Activated CD4-positive, alpha-beta T cell treated with anti-CD3 and anti-CD28 coated beads, Interleukin-2, amount 10 ng/mL, durations not matched to agents 24 days and 14 days (primary cell): ENCODE measurements at places on chromosomes 4 and X. TPM values are rescaled to one million over a fixed set of nuclear protein-coding genes. Genes with fewer than 3 reads are reported as not detected.

CAPN6 gene
- not detected in 2 replicates for total RNA-seq

COL4A5 gene
- not detected in 2 replicates for total RNA-seq

GRCh38 chr4:78650106-78651024, 98.8 kb downstream of the ANXA3 start:
- H3K36me3 ChIP-seq, result no peaks in the 10 kb centered on the region
- no peaks in the 10 kb centered on the region for H3K27me3 ChIP-seq
- H3K4me3 ChIP-seq, result no peak overlapping the region
- no peak overlapping the region for H3K27ac ChIP-seq
- peaks cover 5% of the 10 kb centered on the region for H3K4me1 ChIP-seq

GRCh38 chr4:35934320-35934981, 309.9 kb downstream of the ARAP2 start:
- no peaks in the 10 kb centered on the region for H3K4me1 ChIP-seq
- H3K27me3 ChIP-seq, result peaks cover 5% of the 10 kb centered on the region
- no peak overlapping the region for H3K27ac ChIP-seq
- H3K36me3 ChIP-seq, result no peaks in the 10 kb centered on the region

GAB3 gene
- 3.5 and 3.6 TPM in 2 replicates for total RNA-seq

- peak overlapping the region; percentile 99 for H3K27ac ChIP-seq
- peaks cover 42% of the 10 kb centered on the region for H3K36me3 ChIP-seq
- peak overlapping the region; percentile 85 for H3K4me3 ChIP-seq
- peaks cover 3% of the 10 kb centered on the region for H3K27me3 ChIP-seq
- DNase-seq, result peak; percentile 98
These were observed 21.6 kb downstream of the FABP2 start for GRCh38 chr4:119300101-119300978.

YIPF7 gene
- total RNA-seq, result not detected in 2 replicates

CD38 gene
- total RNA-seq, result 89.6 and 103 TPM in 2 replicates

GRCh38 chr4:110088670-110089069, 109.7 kb downstream of the ELOVL6 start:
- peak; percentile 84 for DNase-seq
- no peaks in the 10 kb centered on the region for H3K27me3 ChIP-seq
- H3K4me1 ChIP-seq, result peaks cover 55% of the 10 kb centered on the region
- peaks cover 13% of the 10 kb centered on the region for H3K36me3 ChIP-seq
- peak overlapping the region; percentile 77 for H3K4me3 ChIP-seq

- H3K27me3 ChIP-seq, result no peaks in the 10 kb centered on the region
- H3K27ac ChIP-seq, result no peak overlapping the region
- no peak overlapping the region for H3K4me3 ChIP-seq
- H3K36me3 ChIP-seq, result no peaks in the 10 kb centered on the region
These were observed 706.4 kb downstream of the SMARCA1 start for GRCh38 chrX:128816919-128817318.

- DNase-seq, result no peak
- H3K27me3 ChIP-seq, result no peaks in the 10 kb centered on the region
- H3K36me3 ChIP-seq, result peaks cover 88% of the 10 kb centered on the region
- no peak overlapping the region for H3K4me3 ChIP-seq
These were observed 76.7 kb downstream of the IRF2 start for GRCh38 chr4:184397516-184398163.

DNA sequence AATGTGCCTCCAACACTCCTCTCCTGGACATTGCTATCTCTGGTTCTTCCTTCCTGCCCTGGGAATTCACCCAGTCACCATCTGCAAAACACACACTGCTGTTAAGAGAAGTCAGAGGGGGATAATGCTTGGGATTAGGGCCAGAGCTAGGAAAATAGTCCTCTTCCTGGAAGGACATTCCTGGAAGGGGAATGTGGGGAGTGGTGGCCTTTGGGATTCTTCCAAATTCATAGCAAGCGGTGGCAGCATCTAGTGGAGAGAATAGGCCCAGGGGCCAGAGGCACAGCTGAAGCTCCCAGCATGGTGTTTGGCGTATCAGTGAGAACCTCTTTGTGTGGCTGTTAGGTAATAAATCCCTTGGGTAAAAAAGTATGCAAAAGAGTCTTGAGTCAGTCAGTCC, 34.3 kb downstream of the SHROOM4 start:
- H3K27me3 ChIP-seq, result no peaks in the 10 kb centered on the region
- no peak overlapping the region for H3K27ac ChIP-seq
- H3K4me1 ChIP-seq, result no peaks in the 10 kb centered on the region
- no peaks in the 10 kb centered on the region for H3K36me3 ChIP-seq

DNA sequence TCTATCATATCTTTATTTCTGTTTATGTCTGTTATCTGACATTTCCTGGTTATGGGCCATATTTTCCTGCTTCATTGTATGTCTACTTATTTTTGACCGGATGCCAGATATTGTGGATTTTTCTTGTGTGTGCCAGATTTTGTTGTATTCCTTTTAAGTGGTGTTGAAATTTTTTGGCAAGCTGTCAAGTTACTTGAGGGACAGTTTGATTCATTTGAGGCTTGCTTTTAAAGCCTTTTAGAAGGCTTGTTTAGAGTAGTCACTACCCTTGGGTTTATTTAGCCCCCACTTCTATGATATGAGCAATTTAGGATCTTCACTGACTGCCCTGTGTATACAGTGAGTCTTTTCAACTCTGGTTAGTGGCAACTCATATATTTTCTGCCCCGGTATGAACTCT, 29.2 kb upstream of the NPY2R start:
- H3K4me3 ChIP-seq, result no peak overlapping the region
- H3K27me3 ChIP-seq, result no peaks in the 10 kb centered on the region
- DNase-seq, result no peak
- no peaks in the 10 kb centered on the region for H3K4me1 ChIP-seq
- no peaks in the 10 kb centered on the region for H3K36me3 ChIP-seq

DNA sequence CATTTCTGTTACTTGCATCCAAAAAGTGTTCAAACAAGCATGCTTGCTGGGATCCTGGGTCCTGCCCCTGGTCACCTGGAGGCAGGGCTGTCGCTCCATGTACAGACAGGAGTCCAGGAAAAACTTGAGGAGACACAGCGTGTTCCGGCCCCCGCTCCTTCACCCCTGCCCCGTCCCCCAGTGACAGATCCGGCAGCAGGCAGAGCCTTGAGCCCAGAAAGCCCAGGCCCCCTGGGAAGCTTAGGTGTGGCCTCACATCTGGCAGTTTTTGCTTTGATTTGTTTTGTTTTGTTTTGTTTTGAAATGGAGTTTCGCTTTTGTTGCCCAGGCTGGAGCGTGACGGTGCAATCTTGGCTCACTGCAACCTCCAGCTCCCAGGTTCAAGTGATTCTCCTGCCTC, 67.0 kb downstream of the TRMT44 start:
- no peak overlapping the region for H3K4me3 ChIP-seq
- DNase-seq, result no peak
- no peaks in the 10 kb centered on the region for H3K27me3 ChIP-seq
- no peaks in the 10 kb centered on the region for H3K4me1 ChIP-seq
- H3K27ac ChIP-seq, result no peak overlapping the region

- H3K4me1 ChIP-seq, result peaks cover 20% of the 10 kb centered on the region
- peaks cover 16% of the 10 kb centered on the region for H3K36me3 ChIP-seq
- H3K27ac ChIP-seq, result peak overlapping the region; percentile 85
- H3K27me3 ChIP-seq, result no peaks in the 10 kb centered on the region
These were observed 6.6 kb downstream of the TIMM17B start for GRCh38 chrX:48890934-48891401.

DNA sequence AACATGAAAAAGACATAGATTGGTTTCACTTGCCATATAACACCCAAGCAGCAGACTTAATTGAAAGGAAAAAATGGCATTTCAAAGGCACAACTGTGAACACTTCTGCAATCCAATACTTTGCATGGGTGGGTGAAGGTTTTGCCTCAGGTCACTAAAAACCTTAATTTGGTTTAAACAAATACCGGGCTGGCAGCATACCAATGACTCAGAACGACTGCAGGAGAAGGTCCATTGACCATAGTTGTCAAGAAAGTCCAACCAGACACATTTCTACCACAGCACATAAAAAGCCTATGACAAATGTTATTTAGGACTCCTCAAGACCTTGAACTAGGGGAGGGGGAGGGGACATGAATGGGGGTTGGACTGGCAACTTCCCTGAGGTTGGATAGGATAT, 183.6 kb upstream of the TRPC5 start:
- no peaks in the 10 kb centered on the region for H3K27me3 ChIP-seq
- H3K4me1 ChIP-seq, result no peaks in the 10 kb centered on the region
- H3K27ac ChIP-seq, result no peak overlapping the region
- H3K4me3 ChIP-seq, result no peak overlapping the region
- DNase-seq, result no peak
- no peaks in the 10 kb centered on the region for H3K36me3 ChIP-seq

CLDN34 gene
- not detected in 2 replicates for total RNA-seq

CDS1 gene
- not detected in 2 replicates for total RNA-seq

- H3K4me1 ChIP-seq, result no peaks in the 10 kb centered on the region
- H3K4me3 ChIP-seq, result no peak overlapping the region
- H3K27ac ChIP-seq, result no peak overlapping the region
- H3K36me3 ChIP-seq, result no peaks in the 10 kb centered on the region
- DNase-seq, result no peak
- no peaks in the 10 kb centered on the region for H3K27me3 ChIP-seq
These were observed 603.2 kb upstream of the FAM241A start for GRCh38 chr4:111542056-111542455.

G3BP2 gene
- total RNA-seq, result 135 and 146 TPM in 2 replicates

- peaks cover 6% of the 10 kb centered on the region for H3K4me1 ChIP-seq
- H3K27ac ChIP-seq, result peak overlapping the region; percentile 51
- H3K36me3 ChIP-seq, result peaks cover 51% of the 10 kb centered on the region
- DNase-seq, result no peak
- no peak overlapping the region for H3K4me3 ChIP-seq
These were observed 66.2 kb downstream of the ZAR1 start for GRCh38 chr4:48556268-48556667.

DNA sequence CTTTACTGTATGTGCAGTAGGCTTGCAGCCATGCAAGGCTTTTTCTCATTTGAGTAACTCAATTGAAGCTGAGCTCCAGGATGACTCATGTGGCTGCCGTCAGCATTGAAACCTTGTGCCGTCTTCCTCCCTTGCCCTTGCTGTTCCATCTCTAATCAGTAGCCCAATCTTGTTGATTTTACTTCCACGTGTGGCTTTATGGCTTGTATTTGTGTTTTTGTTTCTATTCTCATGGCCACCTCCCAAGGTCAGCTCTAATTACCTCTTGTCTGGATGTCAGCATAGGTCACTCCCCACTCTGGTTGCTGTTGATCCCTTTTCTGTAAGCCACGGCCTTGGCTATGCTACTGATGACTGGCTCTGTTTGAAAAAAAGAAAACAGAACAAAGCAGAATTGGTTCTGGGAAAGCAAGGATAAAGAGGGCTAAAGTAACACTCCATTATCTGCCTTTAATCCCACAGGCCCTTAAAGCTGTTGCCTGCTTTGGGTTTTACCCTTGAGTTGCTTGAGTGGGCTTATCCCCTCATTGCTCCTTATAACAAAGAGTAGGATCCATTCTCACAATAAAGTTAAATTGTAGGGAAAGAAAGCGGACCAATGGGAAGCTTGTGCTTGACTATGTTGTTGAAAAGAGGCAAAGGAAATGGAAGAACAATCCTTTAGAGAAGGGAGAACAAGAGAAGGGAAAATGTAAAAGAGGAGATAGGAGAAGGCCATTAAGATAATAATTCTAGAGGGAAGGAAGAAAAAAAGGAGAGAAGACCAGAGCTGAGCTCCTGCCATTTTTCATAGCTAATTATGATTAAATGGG, 173.9 kb upstream of the PGRMC2 start:
- no peaks in the 10 kb centered on the region for H3K4me1 ChIP-seq
- H3K36me3 ChIP-seq, result no peaks in the 10 kb centered on the region
- no peak for DNase-seq
- no peak overlapping the region for H3K27ac ChIP-seq
- no peak overlapping the region for H3K4me3 ChIP-seq
- H3K27me3 ChIP-seq, result no peaks in the 10 kb centered on the region

DOK7 gene
- total RNA-seq, result not detected in 2 replicates

GRCh38 chr4:139163806-139164206, 13.2 kb downstream of the ELF2 start:
- H3K36me3 ChIP-seq, result peaks cover 4% of the 10 kb centered on the region
- DNase-seq, result no peak
- no peak overlapping the region for H3K4me3 ChIP-seq

CPLX1 gene
- 1.0 and 1.7 TPM in 2 replicates for total RNA-seq

DNA sequence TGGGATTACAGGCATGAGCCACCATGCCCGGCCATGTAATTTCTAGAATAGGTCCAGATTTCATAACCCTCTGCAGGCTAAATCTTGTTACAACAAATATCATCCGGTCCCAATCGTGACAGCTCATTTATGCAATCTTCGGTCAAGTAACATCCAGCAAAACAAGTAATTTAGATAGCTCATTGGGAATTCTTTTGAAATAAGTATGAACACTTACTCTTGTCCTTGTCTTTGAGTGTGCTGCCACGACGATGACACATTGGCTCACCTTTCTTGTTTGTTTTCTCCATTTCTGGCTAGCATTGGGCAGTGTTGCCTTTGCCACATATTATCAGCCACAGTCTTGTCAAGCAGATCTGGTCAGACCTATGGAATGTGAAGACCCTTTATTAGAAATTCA, 92.0 kb downstream of the PHEX start:
- H3K4me3 ChIP-seq, result no peak overlapping the region
- no peak for DNase-seq
- H3K4me1 ChIP-seq, result no peaks in the 10 kb centered on the region
- H3K36me3 ChIP-seq, result peaks cover 2% of the 10 kb centered on the region

RPS6KA6 gene
- not detected in 2 replicates for total RNA-seq

GRCh38 chr4:78293821-78294301, 236.7 kb downstream of the FRAS1 start:
- H3K36me3 ChIP-seq, result no peaks in the 10 kb centered on the region
- no peak for DNase-seq
- no peak overlapping the region for H3K27ac ChIP-seq
- peaks cover 5% of the 10 kb centered on the region for H3K4me1 ChIP-seq
- no peak overlapping the region for H3K4me3 ChIP-seq
- H3K27me3 ChIP-seq, result peaks cover 14% of the 10 kb centered on the region

DNA sequence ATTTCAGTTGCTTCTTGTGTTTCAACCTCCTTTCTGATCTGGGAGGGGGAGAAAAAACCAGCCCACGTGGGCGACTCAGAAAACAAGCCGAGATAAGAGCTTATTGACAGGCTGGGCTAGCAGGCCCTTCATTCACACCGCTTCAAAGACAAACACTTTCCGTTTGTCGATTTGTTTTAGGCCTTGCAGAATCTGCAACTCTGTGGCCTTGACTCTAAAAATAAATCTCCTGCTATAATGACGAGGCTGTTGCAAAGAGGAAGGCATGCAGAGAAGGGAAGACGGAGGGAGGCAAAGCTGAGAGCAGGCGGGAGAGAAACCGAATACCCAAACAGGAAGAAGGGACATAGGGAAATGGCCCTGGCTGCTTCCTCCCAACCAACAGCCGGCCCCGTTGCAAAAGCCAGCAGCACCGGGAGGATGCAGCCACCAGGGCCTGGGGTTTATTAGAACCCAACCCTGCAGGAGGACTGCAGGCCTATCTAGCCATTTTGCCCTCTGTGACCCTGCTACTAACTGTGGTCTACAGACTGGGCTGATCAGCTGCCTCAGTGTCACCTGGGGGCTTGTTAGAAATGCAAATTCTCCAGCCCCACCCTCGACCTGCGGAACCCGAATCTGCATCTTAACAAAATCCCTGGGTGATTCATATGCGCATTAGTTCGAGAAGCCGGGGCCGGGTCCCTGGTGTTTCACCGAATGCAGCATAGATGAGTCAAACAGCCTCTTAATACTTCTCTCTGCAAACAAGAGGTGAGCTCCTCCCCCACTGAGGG, 325.5 kb downstream of the BCOR start:
- peak overlapping the region; percentile 99 for H3K27ac ChIP-seq
- peak overlapping the region; percentile 82 for H3K4me3 ChIP-seq
- no peaks in the 10 kb centered on the region for H3K27me3 ChIP-seq

GRCh38 chr4:129926936-129927335, 831.0 kb downstream of the C4orf33 start:
- no peak overlapping the region for H3K4me3 ChIP-seq
- H3K27me3 ChIP-seq, result no peaks in the 10 kb centered on the region
- no peak for DNase-seq

MAGEC3 gene
- total RNA-seq, result not detected in 2 replicates
